AG09319 (cell line): ENCODE measurements at places on chromosomes 2 and 18.
A peak's percentile ranks its signal among the peaks of the same experiment; 100 is the strongest.

DNA sequence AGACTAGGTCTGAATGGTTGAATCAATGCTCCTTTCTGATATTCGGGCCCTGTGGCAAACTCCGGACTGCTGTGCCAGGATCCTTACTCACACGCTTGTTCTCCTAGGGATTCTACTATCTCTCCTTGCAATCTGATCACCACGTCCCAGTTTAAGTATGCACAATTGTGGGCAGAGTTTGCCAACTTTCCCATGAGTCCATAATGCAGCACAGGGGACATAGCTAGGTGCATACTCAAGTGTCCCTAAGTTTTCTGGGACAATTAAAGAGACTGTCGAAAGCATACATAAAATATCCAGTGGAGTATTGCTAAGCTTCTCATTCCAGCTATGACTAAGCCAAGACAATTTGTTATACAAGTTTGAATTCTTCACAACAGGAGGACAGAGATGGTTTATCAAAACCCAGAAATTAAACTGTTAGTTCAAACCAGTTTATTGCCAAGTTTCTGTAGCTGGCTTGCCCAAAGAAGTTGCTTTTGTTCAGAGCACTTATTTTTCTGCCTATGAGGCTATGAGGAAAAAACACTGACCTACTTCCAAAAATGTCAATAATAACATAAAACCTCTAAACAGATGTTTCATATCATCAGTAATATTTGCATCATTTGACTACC lies 136.1 kb downstream of the EXOC6B start:
- no peak for DNase-seq

DNA sequence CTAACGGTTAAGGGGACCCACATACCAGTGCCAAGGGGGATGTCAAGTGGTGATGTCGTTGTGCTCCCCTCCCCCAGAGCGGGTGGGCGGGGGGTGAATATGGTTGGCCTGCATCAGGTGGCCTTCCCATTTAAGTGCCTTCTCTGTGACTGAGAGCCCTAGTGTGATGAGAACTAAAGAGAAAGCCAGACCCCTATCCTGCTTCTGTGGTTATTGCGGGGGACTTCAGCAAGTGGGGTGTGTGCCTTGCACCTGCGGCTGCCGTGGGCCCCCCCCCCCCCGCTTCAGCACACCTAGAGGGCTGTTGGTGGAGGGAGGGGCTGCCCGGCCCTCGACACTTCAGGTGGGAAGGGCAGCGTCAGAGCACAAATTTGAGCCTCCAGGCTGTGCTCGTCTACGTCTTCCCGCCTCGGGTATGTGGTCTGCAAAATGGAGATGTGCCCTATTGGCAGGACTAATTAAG lies 6.1 kb downstream of the CTDSP1 start:
- DNase-seq = no peak

GRCh38 chr2:70531419-70532086 lies 22.1 kb downstream of the TGFA start:
- no peak for DNase-seq

DNA sequence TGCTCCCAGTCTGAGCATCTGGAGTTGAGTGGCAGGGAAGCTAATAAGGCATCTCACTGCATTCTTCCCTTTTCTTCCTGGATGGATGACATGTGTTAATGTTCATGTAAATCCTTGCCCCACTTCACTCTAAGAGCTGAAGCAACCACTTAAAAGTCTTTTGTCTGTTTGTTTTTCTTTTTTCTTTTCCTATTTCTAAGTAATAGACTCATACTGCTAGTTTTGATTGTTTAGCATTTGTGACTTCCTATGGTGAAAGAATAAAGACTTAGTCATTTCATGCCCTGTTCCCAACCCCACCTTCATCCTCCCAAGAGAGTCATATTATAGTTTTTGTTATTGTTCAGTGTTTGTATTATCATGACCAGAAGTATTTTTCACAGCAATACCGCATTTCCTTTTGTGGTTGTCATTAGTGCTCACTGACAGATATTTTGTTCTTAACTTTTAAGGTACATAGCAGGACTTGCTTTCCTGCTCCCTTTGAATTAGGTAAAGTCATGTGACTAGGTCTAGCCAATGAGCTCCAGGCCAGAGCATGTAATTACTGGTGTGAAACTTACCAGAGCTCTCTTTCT lies 18.1 kb upstream of the SPP2 start:
- peak; percentile 62 for DNase-seq

- no peak for DNase-seq
Observed at GRCh38 chr18:50696436-50696835, 123.4 kb downstream of the MRO start.

GRCh38 chr2:149747456-149747855 lies 159.9 kb upstream of the MMADHC start:
- no peak for DNase-seq

DNA sequence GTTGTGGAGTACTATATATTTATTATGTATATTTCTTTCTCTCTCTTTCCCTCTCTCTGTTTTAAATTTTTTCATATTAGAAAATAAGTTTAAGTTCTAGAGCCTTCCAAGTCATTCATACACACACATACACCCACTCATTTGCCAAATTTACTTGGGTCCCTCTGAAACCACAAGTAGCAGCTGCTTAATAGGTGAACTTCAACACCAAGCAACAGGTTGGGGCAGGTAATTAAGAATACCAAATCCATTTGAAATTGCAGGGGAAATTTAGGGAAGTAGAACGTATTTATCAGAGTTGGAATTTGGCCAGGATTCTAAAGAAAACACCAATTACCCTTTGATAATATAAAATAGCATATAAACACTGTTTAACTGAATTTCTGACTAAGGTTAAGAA lies 75.0 kb upstream of the RBBP8 start:
- DNase-seq = no peak

- DNase-seq = no peak
Observed at GRCh38 chr2:147543056-147543455, 301.8 kb upstream of the ACVR2A start.

DNA sequence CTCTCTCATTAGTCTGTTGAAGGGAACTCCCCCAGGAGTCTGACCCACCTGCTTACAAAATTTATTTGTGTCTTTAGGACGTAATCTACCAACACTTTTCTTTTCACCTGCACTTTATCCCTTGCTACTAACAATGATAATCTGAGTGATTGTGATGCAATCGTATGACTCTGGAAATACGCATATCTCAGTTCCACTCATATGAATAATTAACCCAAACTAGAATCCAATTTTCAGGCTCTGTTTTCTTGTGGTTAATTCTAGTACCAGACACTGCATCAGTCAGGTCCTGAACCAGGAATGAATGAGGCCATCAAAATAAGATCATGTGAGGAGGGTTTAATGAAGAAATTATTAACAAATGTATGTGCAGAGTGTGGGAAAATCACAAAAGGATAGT lies 158.4 kb upstream of the SRD5A2 start:
- DNase-seq = no peak

GRCh38 chr2:186032102-186032738 lies 293.6 kb downstream of the FSIP2 start:
- DNase-seq = no peak
